Stimulated activated CD4-positive, alpha-beta T cell treated with anti-CD3 and anti-CD28 coated beads, Interleukin-1b, Interleukin-23, amount 100 ng/mL, for 1 hour (primary cell): ENCODE measurements at places on chromosomes 4 and X.

DNA sequence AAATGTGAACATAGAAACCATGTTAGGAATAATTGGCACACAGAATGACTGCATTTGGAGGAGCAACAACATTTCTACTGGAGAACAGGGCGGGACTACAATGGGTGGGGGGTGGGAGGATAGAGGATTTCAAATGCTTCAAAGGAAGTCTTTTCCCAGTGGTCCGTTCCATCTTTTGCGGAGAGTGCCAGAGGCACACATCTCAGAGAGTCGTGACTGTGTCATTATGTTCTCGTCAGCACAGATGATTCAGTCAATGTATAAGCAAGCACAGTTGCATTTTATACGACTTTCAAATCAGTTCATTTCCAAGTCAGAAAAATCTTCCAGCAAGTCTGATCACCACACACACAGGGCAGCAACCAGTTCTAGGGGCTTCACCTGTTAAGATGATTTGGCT, 22.7 kb upstream of the GPR50 start:
- DNase-seq: no peak

- DNase-seq: no peak
These were observed 52.9 kb downstream of the SUPT20HL2 start for GRCh38 chrX:24260842-24261550.

DNA sequence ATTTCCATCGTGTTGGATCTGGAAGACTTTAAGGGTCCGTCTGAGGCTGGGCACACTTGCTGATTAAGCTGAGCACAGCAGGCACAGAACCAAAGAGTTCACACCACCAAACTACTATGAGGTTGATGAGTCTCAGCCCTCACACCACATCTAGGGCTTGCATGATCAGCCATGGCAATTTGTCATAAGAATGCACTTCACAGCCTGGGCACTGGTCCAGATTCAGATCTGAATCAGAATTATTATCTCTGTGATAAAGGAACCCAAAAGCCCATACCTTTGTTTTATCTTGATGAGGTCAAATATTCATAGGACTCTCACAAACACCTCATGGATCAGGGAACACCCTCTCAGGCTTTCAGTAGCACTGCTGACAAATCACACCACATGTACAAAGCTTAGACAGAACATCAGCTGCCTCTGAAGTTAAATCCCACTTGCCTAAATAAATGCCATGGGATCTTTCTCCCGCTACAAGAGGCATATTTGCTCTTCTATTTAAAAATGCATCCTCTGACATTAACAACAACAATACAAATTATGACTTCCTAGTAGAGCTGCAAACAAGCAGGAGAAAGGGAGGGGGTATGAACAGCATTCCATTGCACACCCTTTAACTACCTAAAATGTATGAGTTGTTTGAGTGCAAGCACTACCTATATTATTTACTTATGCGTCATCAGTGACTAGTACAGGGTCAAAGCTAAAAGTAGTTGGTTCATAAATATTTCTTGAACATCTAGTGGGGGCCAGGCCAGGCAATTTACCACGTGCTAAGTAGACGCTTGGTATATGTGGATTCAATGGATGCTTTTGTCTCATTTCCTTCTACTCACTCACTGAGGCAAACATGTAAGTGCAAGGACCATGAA, 186.3 kb upstream of the FGF13 start:
- no peak for DNase-seq

DNA sequence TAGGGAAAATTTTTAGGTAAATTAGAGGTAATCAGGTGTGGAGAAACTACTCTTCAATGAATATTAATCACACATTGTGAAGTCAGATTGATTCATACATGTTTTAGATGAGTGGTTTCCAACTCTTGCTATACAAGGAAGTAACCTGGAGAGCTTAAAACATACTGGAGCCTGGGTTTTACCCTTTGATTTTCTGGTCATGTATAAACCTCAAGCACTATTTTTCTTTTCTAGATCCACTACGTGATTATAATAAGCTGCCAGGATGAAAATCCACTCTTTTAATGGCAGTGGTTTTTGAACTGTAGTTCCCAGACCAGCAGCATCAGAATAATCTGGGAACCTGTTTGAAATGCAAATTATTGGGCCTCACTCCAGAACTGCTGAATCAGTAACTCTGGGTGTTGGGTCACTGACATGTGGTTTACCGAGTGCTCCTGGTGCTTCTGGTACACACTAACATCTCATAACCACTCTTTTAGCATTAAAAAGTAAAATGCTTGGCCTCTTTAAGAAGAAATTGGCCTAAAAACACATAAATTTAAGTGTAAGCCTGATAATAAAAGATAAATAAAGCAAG, 63.4 kb downstream of the DCAF12L1 start:
- no peak for DNase-seq

- no peak for DNase-seq
These were observed 437.6 kb upstream of the AGA start for GRCh38 chr4:177879851-177880250.
